ENCODE measurements at places on chromosomes 6 and 20.
A peak's percentile ranks its signal among the peaks of the same experiment; 100 is the strongest.

DNA sequence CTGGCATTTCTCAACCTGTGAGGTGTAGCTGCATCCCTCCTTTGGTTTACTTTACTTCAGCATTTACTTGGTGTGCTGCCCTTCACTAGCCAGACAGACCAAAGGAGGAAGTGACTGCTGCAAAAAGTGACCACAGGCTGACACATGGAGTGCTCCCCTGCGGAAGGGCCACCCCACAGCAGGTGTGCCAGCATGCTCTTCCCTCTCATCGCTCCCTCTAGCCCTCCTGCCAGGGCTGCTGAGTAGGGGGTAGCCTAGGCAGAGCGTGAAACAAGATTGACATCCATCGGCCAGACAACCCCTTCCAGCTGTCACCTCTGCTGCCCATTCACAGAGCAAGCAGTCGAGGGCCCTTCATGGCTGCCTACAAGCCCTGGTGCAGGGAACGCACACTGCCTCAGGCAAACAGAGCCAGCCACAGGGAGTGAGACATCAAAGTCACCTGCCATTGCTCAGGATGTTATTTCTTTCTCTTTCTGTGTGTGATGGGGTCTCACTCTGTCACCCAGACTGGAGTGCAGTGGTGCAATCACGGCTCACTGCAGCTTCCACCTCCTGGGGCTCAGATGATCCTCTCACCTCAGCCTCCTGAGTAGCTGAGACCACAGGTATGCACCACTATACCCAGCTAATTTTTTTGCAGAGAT lies 102.0 kb upstream of the RPS6KA2 start:
- no peak for DNase-seq

DNA sequence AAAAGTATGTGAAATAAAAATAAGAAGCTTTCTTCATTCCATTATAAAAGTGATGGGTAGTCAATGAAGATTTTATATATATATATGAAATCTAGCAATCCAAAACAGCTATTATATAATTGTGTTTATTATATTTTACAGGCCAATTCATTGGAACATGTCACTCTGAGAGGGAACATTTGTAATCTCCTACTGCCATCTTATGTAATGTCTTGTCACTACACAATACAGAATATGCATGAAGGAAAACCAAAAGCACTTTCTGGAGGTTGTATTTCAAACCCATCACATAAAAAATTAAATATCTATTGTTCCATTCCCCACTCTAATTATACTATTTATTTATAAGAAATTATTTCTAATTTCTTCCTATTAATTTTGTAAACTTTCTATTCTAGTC lies 31.5 kb upstream of the IRAK1BP1 start:
- no peak for DNase-seq

GRCh38 chr6:11315743-11316437 lies 83.4 kb upstream of the NEDD9 start:
- DNase-seq, result peak; percentile 98

DNA sequence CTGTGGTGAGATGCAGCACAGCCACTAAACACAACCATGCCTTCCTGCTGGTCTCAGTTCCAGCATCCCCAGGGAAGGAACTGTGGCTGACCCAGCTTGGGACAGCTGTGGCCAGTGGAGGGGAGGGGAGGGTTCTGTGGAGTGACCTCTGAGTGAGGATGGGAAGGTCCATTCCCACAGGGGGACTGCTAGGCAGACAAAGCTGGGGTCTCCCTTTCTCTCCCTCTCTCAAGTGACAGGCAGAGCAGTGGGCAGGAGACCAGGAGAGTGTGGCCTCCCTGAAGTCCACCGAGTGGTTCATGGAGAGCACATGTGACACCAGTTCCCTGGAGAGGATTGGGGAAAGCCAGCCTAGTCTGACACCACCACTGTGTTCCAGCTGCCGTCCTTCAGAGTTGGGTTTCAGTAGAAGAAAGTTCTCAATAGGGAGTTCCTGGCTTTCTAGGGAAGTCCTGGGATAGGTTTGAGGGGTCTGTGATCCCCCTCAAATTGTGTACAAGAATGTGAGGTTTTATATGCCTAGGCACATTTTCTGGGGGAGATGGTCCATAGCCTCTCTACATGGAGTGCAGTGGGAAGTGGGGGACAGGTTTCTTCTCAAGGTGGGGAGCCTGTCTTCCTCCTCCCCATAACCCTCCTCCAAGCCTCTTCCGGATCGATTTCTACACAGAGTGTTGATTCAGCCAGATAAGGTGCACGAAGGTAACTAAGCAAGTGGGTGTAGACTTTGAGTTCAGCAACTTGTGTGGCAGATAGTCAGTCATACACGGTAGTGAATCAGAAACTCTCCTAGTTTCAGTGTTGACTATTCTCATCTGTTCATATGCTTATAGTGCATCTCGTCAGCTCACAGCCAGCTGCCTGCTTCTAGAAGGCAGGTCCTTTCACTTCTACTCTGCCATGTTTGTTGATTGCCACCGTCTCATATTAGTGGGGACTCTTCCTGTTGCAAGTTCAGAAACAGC lies 18.9 kb downstream of the MANBAL start:
- DNase-seq, result no peak

DNA sequence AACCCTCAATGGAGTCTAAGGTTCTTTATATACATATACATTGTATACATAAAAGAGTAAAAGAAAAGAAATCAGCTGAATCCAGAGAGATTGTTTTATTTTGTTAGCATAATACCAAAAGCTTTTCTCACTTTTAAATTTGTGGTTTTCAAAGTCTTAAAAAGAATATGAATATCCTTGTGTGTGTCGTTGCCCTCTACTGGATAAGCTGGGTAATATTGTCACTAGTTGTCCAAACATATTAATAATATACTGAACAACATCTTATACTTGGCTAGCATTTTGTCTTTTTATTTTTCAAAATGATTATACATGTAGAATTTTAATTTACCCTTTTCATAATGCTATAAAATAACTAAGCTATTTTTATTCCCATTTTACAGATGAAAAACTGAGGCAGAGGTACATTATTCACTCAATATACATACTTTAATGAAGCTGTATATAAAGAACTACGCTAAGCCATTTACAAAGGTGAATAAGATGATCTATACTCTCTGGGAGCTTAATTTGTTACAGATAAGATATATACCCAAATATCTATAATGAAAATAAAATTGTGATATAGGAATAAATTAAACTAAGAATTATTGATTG lies 531.7 kb downstream of the TFAP2B start:
- DNase-seq, result peak; percentile 45

- DNase-seq, result no peak
These were observed 107.9 kb downstream of the GPX5 start for GRCh38 chr6:28633445-28634215.

Measured in iris pigment epithelial cell (primary cell).